NCI-H2029 (cell line): ENCODE measurements at places on chromosomes 7 and 10.

DNA sequence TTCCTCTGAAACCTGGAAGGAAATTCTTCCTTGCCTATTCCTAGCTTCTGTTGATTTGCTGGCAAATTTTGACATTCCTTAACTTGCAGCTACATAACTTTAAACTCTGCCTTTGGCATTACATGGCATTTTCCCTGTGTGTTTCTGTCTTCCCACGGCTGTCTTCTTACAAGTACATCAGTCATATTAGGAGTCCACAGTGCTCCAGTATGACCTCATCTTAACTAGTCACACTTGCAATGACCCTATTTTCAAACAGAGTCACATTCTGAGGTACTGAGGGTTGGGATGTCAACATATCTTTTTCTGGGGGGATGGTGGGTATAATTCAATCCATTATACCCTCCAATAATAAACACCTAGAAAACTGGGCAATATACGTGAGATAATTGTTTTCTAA, 37.4 kb upstream of the EPHB6 start:
- no peak for DNase-seq

GRCh38 chr10:102776779-102777456, 33.2 kb downstream of the WBP1L start:
- DNase-seq = no peak

DNA sequence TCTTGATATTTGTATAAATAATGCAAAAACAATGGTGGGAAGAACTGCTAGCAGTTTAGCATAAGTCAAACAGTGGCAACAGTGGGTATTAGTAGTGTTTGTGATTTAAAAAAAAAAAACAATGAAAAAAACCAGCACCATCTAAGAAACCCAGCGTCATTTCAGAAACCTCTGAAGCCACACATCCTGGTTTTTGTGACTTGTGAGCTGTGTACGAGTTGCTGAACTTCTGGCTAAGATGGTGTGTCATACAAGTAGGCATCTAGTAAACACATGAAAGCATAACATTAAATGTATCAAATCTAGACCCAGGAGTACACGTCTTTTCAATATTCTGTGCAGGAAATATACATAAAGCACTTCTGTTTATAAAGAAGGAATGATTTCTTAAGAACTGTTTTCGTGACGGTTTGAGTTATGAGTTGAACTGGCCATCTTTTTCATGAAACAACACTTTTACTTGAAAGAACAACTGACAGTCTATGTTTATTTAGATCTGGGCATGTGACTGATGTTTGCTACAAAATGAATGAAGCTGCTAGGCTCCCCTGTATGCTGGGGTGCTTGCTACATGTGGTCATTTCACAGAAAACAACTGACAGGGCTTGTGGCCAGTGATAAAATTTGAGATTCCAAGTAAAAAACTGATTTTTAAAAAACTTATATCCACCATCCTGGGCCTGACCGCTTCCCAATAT, 143.5 kb downstream of the PIP4K2A start:
- DNase-seq = no peak

- no peak for DNase-seq
These were observed 22.6 kb downstream of the ENKUR start for GRCh38 chr10:24993237-24993958.

DNA sequence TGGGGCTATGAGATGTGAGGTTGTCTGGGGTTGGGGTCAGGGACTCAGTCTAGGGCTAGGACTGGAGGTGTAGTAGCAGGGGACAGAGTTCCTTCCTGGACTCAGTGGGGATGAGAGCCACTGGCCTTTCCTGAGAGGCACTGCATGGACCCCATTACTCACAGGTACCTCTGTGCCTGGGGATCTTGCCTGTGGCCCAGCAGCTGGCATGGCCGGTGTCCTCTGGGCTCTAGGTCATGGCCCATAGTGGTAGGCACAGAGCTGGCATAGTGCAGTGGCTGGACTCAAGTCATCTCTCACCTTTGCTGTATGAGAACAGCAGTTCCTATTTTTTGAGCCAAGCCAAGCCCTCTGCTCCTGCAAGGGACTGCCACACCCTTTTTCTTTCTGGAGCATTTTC, 51.9 kb downstream of the NEURL1 start:
- no peak for DNase-seq

- peak; percentile 59 for DNase-seq
These were observed 473 bp downstream of the PPP1R9A start for GRCh38 chr7:94907811-94908322.

DNA sequence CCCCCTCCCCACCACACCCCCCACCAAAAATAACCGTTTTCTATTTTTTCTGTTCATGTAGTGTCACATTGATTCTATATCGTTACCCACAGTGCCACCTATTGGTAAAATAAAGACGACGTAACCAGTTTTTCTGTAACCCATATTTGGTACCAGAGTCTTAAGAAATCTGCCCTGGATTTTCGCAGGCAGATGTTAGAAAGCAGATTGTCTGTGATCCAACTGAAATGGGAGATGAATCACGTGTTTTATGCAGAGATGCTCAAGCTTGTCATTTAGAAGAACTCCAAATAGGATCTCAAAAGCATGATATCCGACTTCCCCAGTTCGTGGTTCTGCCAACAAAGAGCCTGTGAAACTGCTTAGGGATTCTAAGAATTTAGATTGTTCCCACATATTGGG, 261.1 kb upstream of the CSTF2T start:
- no peak for DNase-seq

- DNase-seq = no peak
These were observed 54.3 kb downstream of the BMS1 start for GRCh38 chr10:42836771-42837468.

DNA sequence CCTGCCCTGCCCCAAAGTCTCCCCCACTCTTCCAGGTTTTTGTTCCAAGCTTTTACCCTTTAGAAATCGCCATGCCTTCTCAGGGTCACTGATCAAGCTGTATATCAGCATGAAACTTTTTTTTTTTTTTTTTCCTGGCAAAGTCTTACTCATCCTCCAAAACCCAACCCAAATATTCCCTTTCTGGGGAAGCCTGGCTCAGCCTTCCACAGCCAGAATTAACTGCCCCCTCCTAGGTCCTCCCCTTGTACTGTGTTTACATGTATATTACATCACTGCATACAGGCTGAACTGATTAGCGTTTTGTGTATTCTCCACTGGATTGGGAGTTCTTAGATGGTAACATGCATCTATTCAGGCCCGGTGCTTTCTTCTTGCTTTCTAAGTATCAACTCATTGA, 4.6 kb upstream of the NOBOX start:
- DNase-seq = no peak

DNA sequence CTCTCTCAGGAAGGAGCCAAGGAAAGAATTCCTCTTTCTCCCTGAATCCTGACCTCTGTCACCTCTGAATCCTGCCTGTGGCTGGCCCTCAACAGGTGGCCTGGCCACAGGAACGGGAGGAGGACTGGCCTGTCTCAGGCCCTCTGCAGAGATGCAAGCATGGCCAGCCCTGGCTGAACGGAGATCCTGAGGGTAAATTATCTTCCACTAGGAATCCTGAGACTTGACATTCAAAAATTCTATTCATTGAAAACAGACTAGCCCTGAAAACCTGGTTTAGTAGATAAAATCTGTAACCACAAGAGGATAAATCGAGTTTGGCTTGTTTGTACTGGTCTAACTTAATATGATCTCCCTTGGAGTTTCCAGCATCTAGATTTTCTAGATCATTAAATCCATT, 579.3 kb downstream of the LRMDA start:
- DNase-seq = no peak

DNA sequence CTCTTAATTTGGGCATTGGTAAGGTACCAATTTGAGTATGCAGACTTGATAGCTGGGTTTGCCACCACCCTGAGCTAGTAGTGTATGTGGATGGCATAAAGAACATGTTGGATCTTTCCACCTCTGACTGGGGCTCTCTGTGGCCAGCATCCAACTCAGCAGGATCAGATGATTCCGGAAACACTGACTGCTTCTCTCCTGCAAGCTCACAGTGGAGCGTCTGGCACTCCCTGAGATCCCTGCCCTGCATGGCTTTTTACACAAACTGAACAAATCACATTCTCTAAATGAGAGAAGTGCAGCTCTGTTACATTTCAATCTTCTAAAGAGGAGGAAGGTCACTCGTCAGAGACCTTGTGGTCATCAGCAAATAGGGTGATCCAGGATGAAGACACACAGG, 1057.5 kb downstream of the NRG3 start:
- DNase-seq = no peak

DNA sequence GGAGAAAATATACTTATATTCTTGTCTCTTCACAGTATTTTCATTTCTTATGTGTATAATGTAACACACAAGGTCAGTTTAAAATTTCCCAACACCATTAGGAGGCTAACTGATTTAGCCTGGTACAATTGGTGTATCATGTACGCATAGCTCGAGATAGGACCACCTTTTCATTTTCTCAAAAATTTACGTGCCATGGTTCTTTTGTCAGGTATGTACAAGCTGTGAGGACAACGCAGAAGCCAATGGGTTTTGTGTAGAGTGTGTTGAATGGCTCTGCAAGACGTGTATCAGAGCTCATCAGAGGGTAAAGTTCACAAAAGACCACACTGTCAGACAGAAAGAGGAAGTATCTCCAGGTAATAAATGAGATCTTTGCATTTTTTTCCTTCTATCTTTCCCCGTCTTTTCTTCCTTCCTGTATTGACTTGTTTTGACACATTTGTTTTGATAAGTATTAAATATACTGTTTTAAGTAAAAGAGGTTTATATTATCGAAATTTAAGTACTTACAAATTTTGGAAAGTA, 55.0 kb downstream of the TRIM24 start:
- no peak for DNase-seq

DNA sequence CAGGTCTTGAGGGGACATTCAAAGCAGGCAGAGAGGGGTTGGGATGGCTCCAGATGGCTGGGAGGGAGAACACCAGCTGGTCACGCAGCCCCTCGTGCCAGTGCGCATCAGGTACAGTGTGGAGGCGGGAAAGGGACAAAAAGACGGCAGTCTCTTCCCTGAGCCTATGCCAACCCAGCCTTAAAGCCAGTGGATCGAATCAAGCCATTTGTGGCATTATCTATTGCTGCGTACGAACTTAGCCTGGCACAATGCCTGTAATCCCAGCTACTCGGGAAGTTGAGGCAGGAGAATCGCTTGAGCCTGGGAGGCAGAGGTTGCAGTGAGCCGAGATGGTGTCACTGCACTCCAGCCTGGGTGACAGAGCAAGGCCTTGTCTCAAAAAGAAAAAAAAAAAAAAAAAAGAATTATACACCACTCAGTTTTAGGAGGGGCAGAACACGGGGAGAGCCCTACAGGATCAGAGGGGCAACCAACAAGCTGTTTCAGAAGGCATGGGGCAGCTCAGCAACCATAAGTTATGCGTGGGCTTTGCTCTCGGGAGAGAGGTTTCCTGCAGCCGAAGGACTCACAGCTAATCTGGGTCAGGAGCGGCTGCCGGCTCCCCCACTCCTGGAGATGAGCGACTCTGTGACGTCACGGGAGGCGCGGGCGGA, 356 bp upstream of the NDUFB2 start:
- DNase-seq = peak; percentile 84

- DNase-seq = no peak
These were observed 871 bp upstream of the GTF2IRD1 start for GRCh38 chr7:74452748-74453321.

GRCh38 chr7:1027242-1028043, 16.9 kb upstream of the GPR146 start:
- DNase-seq = no peak
